ENCODE measurements at places on chromosomes 2 and 18.
A peak's percentile ranks its signal among the peaks of the same experiment; 100 is the strongest.

- DNase-seq: peak; percentile 28
Measured at GRCh38 chr18:41449612-41450011, 505.4 kb upstream of the PIK3C3 start.

- no peak for DNase-seq
Measured at GRCh38 chr18:33424266-33424946, 16.1 kb downstream of the CCDC178 start.

- no peak for DNase-seq
Measured at GRCh38 chr18:58413667-58414628, 214.9 kb downstream of the ALPK2 start.

- no peak for DNase-seq
Measured at GRCh38 chr2:175402571-175402970, 221.1 kb upstream of the ATP5MC3 start.

DNA sequence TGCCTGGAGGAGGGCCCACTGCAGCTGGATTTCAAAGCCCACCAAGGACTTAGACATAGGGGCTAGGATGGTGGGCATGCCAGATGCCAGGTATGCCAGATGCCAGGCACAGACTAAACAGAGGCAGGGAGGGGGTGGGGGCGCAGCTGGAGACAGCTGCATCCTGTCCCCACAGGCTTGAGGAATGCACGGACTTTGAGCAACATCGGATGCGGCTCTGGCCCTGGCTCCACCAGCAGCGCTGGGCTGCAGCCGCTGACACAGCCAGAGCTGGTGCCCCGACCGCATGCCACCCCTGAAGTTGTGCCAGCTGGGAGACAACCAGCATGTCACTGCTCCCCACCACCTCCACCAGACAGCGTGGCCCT is 39.5 kb downstream of the AQP12A start:
- DNase-seq: no peak

GRCh38 chr2:159903443-159904126 is 105.6 kb upstream of the CD302 start:
- DNase-seq: no peak

DNA sequence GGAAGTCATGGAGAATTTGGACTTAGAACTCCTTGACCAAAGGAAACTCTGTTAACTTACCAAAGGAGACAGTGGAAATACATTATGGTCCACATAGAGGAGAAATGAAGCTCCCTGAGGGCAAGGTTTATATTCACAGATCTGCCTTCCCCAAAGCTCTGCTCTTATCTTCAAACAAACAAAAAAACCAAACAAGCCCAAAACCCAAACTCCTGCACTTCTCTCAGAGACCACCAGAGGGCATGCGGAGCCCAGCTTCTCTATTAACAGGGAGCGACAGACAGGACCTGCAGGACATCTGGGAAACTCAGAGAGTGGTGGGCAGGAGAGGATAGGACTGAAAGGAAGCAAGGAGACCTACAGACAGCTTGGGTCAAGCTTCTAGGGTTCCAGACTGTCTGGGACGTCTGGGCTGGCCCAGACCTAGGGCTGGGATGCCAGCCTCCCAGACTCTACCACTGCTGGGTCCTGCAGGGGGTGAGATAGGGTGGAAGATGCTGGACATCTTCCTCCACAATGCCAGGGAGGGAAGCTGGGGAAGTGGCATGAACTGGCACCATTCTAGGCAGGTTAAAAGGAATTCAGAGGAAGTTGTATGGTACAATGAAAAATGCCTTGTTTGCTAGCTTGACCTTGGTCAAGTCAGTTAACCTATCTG is 4.0 kb upstream of the WNT10A start:
- peak; percentile 88 for DNase-seq

GRCh38 chr18:50080932-50081560 is 113.9 kb downstream of the MYO5B start:
- DNase-seq: no peak

- no peak for DNase-seq
Measured at GRCh38 chr18:56973487-56973886, 173.4 kb upstream of the BOD1L2 start.

- DNase-seq: no peak
Measured at GRCh38 chr2:166140932-166141331, 13.1 kb upstream of the SCN1A start.

GRCh38 chr2:1644427-1644826 is 99.9 kb downstream of the PXDN start:
- DNase-seq: no peak
